ENCODE measurements at places on chromosomes 1 and 21. TPM values are rescaled to one million over a fixed set of nuclear protein-coding genes. Genes with fewer than 3 reads are reported as not detected.

The C1orf94 gene
- total RNA-seq = not detected

The KRTAP11-1 gene
- total RNA-seq = not detected

The NR5A2 gene
- under 0.01 TPM for total RNA-seq

The RXFP4 gene
- not detected for total RNA-seq

The TLCD4 gene
- 0.16 TPM for total RNA-seq

The GPR61 gene
- total RNA-seq = 0.34 TPM

The ATP1A4 gene
- total RNA-seq = not detected

The CGN gene
- total RNA-seq = under 0.01 TPM

The NECTIN4 gene
- total RNA-seq = 0.34 TPM

The TNFRSF4 gene
- total RNA-seq = under 0.01 TPM

The KCNJ15 gene
- 0.16 TPM for total RNA-seq

All from bronchial smooth muscle cell (primary cell).